ENCODE measurements at places on chromosomes 3 and 15. TPM values are rescaled to one million over a fixed set of nuclear protein-coding genes. Genes with fewer than 3 reads are reported as not detected.

EPHB3 gene
- 15.2 TPM for total RNA-seq

WDR72 gene
- not detected for total RNA-seq

DNA sequence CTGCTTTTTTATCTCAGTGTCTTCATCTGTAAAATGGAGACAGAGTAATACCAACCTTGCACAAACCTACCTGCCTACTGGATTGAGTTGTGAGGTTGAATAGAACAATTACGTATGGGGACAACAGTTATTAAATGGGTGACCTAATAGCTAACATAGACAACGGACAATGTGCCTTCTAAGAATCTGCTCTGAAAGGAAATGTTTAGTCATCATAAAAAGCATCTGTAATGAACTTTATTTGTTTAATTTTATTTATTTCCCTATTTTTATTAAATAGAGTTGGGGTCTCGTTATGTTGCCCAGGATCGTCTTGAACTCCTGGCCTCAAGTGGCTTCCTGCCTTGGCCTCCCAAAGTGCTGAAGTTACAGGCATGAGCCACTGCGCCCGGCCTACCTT is 59.2 kb upstream of the C15orf61 start:
- DNase-seq, result no peak

DNA sequence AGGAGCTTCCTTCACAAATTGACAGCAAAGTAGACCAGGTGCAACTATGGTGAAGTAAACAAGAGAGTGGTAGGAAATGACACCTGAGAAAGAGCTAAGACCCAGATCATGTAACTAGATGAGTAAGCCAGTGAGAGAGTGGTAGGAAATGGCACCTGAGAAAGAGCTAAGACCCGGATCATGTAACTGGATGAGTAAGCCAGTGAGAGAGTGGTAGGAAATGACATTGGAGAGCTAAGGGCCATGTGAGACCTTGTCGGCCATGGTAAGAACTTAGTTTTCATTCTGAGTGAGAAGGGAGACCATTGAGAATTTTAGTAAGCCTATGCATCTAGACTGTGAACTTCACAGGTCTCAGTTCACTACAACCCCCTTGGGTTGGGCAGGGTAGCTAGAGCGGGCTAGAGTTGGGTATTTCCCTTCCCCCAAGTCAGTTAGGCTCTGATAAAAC is 5.4 kb upstream of the SENP7 start:
- DNase-seq, result no peak

GRCh38 chr15:29815000-29815710 is 7.1 kb downstream of the TJP1 start:
- DNase-seq, result no peak

GRCh38 chr3:168124291-168124690 is 28.6 kb upstream of the GOLIM4 start:
- DNase-seq, result no peak

DNA sequence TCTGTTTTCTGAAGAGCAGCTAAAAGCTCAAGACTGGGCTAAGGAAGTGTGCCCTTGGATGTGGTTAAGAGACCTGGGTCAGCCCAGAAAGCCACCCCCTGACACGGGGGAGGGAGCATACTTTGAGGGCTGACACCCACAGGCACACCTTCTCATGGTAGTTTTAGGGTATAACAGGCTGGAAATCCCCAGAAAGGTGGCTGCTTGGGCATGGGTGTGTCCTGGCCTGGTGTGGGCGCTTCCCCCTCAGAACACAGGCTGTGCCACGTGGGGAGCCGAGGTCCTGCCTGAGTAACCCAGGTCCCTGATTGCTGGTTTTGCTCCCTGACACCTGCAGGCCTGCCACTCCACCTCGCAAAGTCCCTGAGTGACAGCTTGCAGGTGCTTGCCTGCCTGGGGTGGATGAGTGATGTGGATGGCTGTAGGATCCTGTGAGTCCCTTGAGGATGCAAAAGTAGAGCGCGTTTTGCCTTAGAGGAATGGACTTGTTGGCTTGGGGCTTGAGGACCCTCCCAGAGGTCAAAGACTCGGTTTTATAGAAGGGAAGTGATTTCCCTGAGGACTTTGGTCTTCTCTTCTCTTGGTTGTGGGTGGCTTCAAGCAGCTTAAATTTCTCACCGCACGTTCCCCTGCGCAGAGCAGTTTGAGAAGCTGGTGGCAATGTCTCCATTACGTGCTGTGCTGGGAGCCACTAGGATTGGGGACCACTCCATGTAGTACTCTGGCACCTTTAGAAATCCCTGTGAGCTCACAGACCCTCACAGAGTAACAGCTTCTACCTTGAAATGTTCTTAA is 94.4 kb downstream of the DNASE1L3 start:
- no peak for DNase-seq

- peak; percentile 66 for DNase-seq
These were observed 47.2 kb upstream of the SMAD6 start for GRCh38 chr15:66654739-66655375.

DNA sequence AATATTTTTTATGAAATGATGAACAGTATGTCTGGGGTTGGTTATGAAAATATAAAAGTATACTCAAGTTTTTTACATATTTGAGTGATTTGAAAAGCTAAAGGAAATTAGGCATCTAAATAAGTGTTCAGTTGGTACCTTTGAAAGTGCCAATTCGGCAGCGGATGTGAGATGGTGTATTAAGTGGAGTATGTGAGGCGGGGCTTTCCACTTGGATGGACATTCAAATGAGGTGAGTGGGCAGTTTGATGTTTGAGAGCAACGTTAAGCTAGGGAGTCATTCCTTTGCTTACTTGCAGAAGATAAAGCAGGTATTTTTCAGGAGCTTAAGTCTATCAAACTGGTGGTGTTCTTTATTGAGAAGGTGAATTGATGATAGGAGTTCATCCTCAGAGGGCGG is 189.0 kb upstream of the GOLIM4 start:
- no peak for DNase-seq

DNA sequence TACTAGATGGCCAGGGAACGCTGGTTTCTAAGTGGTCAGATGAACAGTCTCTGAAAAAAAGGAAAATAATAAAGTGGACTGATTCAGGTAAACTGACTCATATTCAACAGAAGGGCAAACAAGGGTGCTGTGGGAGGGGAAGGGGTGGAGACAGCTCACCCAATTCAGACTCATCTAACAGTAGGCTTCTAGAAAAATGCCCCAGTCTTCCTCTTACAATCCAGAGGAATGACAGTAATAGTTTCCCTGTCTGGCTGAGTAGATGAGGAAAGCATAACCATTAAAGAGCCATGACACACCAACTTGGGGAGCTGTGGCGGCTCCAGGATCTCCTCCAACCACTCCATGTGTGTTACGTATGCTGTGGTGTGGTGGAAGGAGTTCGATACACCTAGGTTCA is 231.4 kb upstream of the UMPS start:
- DNase-seq, result no peak

DNA sequence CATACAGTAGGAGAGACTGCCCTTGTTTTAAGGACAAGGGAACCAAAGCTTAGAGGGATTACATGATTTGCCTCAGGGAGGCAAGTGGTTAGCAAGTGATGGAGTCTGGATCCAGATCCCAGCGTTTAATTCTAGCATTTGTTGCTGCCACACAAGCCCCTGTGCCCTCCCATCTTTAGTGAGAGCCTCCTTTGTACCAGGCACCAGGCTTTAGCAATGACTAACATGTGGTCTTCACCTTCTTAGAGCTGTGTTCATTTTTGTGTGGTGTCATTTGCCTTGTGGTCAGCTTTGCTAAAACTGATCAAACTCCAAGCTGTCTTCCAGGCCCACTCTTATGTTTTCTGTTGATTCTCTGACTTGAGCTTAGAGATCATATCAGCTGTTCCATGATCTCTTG is 290.5 kb downstream of the RPLP1 start:
- DNase-seq, result no peak

GRCh38 chr3:46845397-46845859 is 17.8 kb downstream of the MYL3 start:
- DNase-seq, result peak; percentile 89

GRCh38 chr15:62637574-62637897 is 405.0 kb upstream of the TPM1 start:
- DNase-seq, result no peak

- DNase-seq, result no peak
These were observed 1.0 kb downstream of the DTWD1 start for GRCh38 chr15:49621887-49622286.

GRCh38 chr15:86018679-86019078 is 61.0 kb upstream of the AGBL1 start:
- DNase-seq, result no peak

GRCh38 chr15:80950291-80951078 is 39.1 kb downstream of the MESD start:
- peak; percentile 46 for DNase-seq

DNA sequence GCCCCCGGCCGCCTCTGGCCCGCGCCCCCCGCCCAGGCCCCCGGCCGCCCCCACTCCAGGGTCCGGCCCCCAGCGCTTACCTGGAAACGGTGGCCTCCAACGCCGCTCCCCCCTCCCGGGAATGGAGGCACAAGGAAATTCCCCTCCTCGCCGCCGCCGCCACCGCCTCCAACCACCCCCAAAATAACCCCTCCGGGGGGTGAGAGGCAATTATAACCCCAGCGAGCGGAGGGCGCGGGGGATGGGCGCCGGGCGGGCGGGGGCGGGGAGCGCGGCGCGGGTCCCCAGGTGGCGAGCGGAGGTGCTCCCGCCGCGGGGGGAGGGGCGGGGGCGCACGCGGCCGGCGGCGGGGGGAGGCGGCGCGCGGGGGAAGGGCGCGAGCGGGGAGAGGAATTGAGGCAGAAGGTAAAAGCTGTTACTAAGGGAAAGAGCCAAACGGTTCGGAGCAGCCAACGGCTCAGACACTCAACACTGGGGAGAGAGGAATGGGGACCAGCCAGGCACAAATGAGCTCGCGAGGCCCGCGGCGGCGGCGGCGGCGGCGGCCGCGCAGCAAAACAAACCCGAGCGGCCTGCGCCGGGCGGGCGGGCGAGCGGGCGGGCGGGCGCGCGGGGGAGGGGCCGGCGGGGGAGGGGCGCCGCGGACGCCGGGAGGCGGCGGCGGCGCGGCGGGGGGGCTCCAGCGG is at the start of gene TBL1XR1:
TSS of gene TBL1XR1 (minus strand) at position 442 of the 686 bp plus-strand sequence. CDS start 132,505 bp downstream, outside the sequence.
- peak; percentile 94 for DNase-seq

DNA sequence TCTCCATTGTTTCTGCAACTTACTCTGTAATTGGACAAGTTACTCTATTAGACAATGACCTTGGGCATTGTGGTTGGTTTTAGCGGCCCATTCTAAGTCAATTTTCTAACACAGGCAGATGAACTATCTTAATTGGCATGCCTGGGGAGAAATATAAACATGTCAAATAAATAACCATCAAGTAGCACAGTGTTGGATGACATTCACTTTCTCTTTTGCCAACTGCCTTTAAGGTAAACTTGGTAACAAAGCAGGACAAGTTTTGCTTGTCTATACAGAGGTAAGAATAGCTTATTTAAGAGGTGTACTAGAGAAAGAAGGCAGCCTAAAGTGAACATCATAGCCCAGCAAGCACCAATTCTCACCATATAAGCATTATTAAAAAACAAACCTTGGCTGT is 599.6 kb downstream of the GBE1 start:
- no peak for DNase-seq

DNA sequence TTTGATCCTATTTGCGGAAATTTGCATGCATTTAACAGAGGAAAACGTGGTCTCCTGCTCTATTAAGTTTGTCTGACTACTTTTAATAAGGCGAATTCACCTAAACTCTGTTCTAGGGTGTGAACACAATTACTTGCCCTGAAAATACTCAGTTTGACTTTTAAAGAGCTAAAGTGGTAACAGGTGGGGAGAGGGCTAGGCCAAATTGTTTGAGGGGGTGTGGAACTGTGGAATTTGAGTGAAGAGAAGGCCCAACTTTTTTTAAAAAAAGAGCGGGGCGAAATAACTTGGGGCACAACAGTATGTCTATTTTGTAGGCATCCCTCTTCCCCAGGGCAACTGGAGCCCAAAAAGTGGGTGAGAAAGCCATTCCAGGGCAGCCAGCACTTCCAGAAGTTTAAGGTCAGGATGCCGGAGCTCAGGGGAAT is 580 bp upstream of the FXR1 start:
- no peak for DNase-seq

GRCh38 chr3:66499881-66500575 is 794 bp downstream of the LRIG1 start:
- DNase-seq, result peak; percentile 72

GRCh38 chr3:23837286-23837685 is 31.5 kb downstream of the UBE2E1 start:
- DNase-seq, result no peak
